Glutamatergic neuron (in vitro differentiated cells): ENCODE measurements at places on chromosomes 7 and 10.

DNA sequence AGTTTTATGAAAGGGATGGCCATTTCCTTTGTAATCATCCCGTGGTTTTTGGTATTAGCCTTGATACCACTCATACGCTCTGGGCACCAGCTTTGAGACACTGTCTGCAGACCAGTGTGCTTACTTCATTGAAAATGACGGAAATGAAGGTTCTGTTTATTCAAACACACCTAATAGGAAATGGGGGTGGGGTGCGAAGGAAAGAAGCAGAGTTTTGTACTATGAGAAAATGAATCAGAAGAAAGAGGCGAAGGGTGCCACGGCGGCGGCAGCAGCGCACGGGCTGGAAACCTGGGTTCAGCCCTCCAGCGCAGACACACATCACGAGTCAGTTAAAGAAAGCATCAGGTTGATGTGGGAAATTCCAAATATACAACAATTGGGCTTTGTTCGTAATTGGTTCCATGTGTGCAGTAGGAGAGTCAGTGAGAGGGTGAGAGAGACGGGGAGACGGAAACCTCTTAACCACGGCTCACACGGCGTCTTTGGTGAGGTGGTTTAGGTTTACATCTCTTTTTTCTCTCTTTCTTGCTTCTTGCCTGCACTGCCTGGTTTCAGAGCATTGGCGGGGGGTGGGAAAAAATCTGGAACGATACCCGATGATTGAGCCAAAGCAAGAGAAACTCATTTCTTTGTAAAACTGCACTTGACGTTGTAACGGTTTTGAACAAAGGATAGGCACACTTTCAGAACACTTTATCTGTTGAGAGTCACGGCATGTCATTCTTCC, 321.2 kb downstream of the FRMD4A start:
- no peak for DNase-seq

DNA sequence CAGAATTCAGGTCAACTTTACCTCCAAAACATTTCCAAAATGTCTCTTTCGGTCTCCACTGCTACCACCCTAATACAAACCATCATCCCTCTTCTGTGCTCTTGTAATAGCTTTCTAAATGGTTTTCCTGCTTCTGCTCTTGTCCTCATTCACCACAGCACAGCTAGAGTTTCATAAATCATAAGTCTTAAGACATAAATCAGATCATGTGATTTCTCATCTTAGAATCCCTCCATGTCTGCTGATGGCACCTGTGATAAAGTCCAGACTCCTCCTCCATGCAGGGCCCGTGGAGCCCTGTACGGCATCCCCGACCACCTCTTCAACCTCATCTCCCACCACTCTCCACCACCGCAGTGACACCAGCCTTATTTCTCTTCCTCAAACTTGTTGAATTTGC, 212.3 kb upstream of the MKLN1 start:
- DNase-seq, result no peak

DNA sequence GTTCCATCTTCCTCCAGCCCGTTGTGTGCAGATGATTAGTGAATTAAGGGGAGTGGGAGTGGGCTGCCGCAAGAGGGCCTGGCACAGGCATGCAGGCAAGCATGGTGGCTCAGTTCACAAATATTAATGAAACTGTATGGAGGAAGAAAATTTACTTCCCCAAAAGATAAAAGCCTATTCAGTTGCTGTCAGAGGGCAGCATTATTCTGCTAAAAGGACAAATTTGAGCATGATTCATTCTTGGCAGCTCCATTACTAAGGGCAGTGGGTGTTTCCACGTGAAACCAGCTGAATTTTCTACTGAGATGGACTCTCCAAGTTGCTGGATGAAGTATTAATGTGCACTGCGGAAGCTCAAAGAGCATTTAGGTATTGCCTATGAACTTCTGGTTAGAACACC, 90.9 kb upstream of the WDR11 start:
- DNase-seq, result no peak

DNA sequence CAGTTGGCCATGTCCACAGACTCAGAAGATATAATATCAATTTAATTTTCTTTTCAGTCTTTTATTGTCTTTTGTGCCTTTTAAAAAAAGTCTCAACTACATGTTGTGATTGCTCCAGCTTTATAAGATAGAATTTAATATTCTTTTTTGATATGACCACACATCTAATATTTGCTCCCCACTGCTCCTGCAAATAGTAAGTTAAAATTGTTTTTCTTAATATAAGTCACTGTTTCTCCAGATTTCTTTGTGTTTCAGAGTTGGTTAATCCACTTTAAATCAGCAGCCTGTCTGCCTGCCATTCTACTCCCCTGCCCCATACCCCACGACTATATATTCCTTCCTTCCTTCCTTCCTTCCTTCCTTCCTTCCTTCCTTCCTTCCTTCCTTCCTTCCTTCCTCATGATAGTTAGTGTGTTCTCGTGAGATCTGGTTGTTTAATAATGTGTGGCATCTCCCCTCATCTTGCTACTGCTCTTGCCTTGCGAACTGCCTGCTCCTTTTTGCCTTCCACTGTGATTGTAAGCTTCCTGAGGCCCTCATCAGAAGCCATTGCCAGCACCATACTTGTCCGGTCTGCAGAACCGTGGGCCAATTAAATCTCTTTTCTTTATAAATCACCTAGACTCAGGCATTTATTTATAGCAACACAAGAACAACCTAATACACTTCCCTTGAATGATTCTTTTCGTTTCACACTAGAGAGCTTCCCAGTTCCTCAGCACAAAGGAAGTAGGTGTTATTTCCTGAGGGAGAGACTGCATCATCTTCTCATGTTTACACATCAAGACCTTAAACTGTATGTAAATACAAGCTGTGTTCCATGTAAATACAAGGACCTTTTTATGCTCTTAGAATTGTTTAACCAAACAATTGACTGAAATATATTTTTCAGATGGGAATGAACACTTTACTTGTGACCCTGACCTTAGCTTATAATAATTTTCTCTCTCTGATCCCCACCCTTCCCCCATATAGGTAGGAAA, 24.5 kb downstream of the TAS2R16 start:
- DNase-seq, result no peak

DNA sequence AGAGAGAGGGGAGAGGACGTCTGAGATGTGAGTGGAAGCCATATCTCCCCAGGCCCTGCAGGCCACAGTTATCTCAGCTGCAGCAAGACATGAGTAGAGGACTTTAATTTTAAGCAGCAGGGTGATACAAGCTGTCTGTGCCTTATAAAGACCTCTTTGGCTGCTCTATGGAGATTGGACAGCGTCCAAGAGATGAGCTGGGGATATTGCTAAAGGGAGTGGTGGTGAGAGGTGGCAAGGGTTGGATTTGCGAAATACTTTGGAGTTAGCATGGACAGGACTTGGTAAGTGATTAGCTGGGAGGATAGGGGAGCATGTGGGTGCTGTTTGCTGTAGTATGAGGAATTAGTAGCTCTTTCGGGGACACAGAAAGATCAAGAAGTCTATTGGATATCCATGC, 191.8 kb downstream of the CACNB2 start:
- DNase-seq, result no peak

- DNase-seq, result no peak
These were observed 330.8 kb upstream of the NFE2L3 start for GRCh38 chr7:25821225-25821624.

- DNase-seq, result no peak
These were observed 175.0 kb upstream of the PITRM1 start for GRCh38 chr10:3347413-3348182.

DNA sequence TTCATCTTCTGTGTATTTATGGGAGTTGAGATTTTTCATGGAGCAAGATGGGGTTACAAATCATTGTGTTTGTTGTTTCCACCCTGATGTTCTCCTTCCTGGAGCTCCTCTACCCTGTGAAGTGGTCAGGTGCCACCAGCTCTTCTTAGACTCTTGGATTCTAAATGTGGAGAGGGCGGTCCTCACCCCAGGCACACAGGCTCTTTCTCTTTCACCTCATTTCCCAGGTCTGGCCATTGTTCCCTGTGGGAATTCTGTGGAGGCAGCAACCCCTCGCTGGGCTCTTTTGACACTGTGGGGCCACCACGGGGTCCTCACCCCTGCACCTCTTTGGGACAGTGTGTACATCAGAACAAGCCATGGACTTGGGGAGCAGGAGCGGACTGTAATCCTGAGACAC, 95.9 kb downstream of the TRRAP start:
- DNase-seq, result no peak

GRCh38 chr7:98727146-98727709, 110.1 kb downstream of the NPTX2 start:
- no peak for DNase-seq
